Activated naive CD8-positive, alpha-beta T cell treated with anti-CD3 and anti-CD28 coated beads, Interleukin-2, amount 50 U/mL, for 24 hours (primary cell): ENCODE measurements at places on chromosomes 1 and 21.

- DNase-seq, result no peak
Measured at GRCh38 chr1:185284533-185285276, 32.3 kb downstream of the IVNS1ABP start.

GRCh38 chr1:11046625-11047365 is at the start of gene MASP2:
Gene MASP2, minus strand, starts transcription at chr1:11047239. Its CDS starts 32 bp downstream, at chr1:11047207.
- DNase-seq, result no peak

GRCh38 chr1:201017828-201018163 is 5.7 kb downstream of the KIF21B start:
- DNase-seq, result no peak

GRCh38 chr1:238501290-238501689 is 610.6 kb upstream of the ZP4 start:
- DNase-seq, result no peak

DNA sequence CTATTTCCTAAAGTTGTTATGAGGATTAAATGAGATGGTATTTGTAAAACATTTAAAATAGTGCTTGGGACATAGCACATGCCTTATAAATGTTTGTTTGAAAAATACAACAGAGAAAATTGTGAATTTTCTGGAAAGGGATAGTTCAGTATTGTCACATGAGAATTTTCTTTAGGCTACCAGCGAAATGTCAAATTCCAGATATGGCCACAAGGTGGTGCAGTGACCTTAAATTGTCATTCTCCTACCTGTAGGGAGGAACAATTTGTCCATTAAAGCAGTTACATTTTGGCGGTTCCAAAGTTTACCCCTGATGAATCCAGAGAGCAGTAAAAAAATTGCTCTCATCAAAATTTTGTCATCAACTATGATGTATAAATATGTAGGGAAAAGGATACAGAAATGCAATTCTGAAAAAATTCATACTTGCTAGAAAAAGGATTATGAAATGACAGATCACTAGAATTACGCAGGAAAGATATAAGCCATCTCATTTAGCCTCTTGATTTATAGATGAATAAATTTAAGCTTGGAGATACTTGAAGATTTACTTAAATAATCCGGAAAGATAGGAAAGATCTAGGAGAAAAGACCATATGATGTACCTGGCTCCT is 50.2 kb upstream of the TSHB start:
- DNase-seq, result peak; percentile 69

DNA sequence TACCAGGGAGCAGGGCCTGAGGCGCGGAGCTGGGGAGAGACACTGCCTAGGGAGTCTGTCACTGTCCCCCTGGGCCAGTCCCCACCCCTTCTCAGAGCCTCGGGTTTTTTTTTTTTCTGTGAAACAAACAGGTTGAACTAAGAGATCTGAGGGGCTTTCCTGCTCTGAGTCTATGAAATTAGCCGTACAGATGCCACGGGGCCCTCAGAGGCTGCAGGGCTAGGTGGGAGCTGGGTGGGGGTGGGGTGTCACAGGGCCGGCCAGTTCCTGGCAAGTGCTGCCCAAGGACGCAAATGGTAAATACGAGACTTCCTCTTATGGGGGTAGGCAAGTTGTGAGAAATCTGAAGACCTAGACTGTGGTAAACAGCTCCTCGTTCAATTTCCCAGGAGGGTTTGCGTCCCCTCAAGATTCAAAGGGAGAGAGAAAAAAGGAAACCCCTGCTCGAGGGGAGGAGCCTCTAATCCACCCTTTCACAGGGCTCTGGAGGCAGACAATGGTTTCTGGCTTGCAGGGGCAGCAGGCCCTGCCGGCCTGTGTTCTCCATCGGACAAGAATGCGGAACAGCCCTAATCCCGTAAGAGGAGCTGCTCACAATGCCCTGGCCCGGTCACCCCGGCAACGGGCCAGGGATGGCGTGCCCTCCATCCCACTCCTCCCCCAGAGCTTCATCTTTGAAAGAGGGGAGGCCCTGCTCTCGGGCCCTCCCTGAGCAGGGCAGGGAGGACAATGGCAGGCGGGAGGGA is 7.8 kb downstream of the NUAK2 start:
- DNase-seq, result peak; percentile 63

DNA sequence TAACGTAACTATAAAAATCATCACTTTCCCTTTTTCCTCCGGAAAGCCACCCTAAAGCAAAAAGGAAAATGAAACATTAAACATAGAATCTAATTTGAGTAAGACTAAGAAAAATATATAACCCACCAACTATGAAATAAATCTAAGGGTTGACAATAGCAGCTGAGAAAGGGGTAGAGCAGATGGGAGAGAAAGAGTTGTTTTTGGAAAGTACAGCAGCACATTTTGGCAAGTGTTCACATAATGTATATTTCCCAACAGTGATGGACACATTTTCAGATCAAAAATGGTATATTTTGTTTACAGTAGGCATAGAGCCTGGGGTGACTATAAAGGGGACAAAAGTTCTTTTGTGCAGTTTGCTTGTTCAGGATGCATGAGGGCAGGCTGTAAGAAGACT is 1287.4 kb upstream of the B3GALT2 start:
- no peak for DNase-seq

GRCh38 chr1:15885269-15885668 is 37.8 kb downstream of the SPEN start:
- no peak for DNase-seq

GRCh38 chr1:34302798-34303197 is 126.1 kb downstream of the C1orf94 start:
- no peak for DNase-seq

DNA sequence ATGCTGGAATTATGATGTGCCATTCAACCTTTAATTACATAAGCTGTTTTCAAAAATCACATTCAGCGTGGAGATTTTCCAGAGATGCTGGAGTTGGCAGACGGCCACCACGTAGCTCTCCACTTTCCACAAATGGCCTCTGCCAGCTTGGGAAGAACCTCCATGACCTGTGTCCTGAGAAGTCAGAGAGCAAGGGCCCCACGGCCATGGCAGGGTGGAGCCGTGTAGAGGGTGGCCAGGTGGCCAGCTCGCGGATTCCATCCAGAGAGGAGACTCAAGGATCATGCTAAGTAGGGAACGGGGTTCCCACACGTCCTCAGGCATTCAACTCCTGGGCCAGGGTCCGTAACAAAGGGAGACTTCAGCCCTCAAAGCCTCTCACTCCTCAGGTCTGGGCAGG is 1.3 kb upstream of the GALE start:
- no peak for DNase-seq

GRCh38 chr1:156549831-156550230 is 22.5 kb downstream of the IQGAP3 start:
- DNase-seq, result no peak
